ENCODE measurements at places on chromosomes 5 and 9.

GRCh38 chr5:59709346-59709821 is 184.1 kb downstream of the PDE4D start:
- no peak for DNase-seq

- no peak for DNase-seq
These were observed 120.2 kb upstream of the SLC25A48 start for GRCh38 chr5:135714126-135714894.

- no peak for DNase-seq
These were observed 2.7 kb downstream of the GPX3 start for GRCh38 chr5:151023047-151023615.

- no peak for DNase-seq
These were observed 48.4 kb upstream of the FAM240B start for GRCh38 chr9:38768351-38768761.

- no peak for DNase-seq
These were observed 274.0 kb upstream of the CDH9 start for GRCh38 chr5:27312291-27312893.

DNA sequence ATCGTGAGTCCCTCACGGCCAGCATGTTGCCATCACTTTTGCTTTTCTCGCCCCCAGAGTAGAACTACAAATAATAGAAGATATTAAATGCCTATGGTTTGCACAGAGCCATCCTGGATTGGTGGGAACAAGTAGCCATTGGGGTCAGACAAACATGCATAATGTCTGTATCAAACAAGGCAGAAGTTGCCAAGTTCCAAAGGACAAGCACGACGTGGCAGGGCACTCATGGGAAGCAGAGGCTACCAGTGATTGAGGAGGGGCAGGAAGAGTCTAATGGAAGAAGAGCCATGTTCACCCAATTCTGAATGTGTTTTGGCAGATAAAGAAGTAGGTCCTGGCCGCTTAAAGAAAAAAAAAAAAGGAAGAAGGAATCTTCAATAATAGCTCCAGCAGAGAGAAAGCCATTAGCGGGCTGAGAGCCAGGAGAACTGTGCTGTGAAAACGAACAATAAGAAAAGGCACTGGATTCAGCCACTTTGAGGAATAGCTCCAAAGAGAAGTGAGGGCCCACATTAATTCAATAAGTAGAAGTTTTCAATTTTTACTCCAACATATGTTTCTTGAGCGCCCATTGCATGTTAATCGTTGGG is 153.7 kb upstream of the ADCY2 start:
- DNase-seq: no peak

DNA sequence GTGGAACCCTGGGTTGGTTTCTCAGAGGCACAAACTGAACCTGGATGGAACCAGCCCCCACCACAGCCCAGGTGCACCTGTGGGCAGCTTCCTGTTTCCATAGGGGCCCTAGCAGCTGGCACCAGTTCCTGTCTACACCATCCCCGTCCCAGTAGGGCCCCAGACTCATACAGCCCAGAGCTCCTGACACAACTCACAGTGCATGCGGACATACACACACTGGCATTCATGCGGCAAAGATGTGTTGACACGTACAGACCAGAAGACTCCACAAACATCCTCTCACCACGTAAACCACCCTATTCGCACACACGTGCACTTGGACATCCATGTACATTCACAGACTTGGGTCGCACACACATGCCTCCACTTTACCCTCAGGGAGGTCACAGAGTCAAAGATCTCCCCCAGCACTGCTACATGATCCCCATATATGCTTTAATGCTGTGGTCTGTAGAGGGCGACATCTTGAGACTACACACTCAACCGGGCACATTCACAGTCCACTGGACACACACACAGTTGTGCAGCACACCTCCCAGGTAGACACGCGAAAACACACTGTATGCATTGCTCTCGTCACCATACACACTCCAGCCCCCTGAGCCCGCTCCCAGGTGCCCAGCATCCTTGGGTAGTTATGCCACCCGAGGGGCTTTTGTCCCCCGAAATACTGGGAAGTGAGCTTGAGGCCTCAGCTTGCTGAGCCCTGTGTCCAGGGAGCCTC is 22.4 kb downstream of the CXXC5 start:
- DNase-seq: no peak

- DNase-seq: no peak
These were observed 60.4 kb upstream of the TMED7 start for GRCh38 chr5:115686051-115686737.

GRCh38 chr9:93698140-93698908 is 121.9 kb downstream of the PHF2 start:
- no peak for DNase-seq
